Fibroblast of lung (primary cell): ENCODE measurements at places on chromosomes 7 and 10.

DNA sequence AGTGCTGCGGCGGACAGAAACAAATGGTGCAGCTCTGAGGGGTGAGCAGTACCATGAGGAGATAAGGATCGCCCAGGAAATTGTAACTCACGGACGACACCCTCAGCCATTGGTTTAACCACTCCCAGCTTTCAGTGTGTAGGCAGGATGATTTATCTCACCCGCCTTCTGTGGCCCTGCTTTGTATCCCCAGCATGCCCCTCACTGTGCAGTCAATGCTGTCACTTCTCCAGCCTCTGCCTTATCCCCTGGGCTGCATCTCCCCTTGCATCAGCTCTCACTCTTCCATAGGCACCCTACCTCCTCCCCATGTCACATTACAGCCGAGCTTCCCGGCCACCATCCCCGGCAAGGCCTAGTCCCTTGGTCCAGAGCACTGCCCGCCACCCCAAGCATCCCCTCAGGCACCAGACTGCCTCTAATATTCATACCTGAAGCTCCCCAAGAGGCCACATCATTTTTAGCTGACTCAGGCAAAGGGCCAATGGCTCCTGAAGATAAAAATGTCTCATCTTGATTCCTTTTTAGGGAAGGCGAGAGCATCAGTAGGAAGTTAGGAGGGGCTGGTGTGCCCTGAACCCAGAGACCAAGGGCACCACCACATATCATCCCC lies 77.1 kb downstream of the CARD11 start:
- DNase-seq: no peak

DNA sequence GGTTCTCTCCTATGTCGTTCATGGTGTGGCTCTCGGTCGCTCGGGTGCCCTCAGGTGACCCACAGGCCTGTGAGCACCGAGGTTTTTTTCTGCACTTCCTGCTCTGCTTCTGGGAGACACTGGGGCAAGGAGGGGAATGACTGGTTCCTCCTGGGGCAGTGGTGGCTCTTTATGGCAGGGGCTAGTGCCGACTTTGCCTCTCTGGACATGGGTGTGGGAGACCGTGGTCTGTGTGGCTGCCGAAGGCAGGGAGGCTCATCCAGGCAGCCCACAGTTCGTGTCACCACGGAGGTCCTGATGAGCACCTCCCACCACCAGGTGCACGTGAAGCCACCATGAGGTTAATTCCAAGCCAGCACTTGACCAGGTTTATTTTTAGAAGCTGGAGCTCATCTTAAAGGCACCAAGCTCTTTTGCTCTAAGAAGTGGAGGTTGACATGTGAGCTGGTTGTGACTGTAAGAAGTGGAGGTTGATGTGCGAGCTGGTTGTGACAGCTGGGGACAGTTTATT lies 24.7 kb upstream of the DPYSL4 start:
- DNase-seq: no peak

GRCh38 chr7:43891069-43891955 lies 15.1 kb downstream of the URGCP start:
- DNase-seq: no peak

GRCh38 chr7:73338321-73338720 lies 10.4 kb downstream of the FKBP6 start:
- peak; percentile 8 for DNase-seq

- DNase-seq: peak; percentile 66
Observed at GRCh38 chr10:103638948-103639347, 145.4 kb downstream of the NEURL1 start.

- no peak for DNase-seq
Observed at GRCh38 chr7:20183086-20183485, 34.1 kb downstream of the MACC1 start.

GRCh38 chr10:22677333-22677732 lies 37.0 kb downstream of the PIP4K2A start:
- DNase-seq: no peak

- DNase-seq: no peak
Observed at GRCh38 chr7:100835903-100836811, 8.8 kb upstream of the EPHB4 start.

GRCh38 chr7:140281960-140282359 lies 105.2 kb upstream of the KDM7A start:
- no peak for DNase-seq

DNA sequence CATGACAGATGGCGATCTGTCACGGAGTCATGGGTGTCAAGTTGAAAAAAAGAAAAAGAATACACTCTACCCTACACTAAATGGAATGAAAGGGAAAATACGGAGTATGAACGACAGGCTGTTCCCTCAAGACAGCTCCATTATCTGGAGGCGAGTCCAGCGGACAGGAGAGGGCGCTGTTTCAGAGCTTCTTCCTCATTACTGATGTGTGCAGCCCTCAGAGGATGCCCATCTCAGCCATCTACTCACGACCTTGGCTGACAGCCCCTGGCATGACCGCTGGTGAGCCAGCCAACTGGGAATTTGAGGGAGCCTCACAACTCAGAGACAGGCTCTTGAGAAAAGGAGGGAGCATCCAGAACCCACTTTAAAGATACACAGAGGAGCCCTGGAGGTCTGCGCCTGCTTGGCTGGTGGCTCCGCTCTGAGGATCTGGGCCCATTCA lies 49.6 kb upstream of the SMNDC1 start:
- peak; percentile 87 for DNase-seq

- no peak for DNase-seq
Observed at GRCh38 chr7:137755846-137756651, 90.7 kb downstream of the DGKI start.

GRCh38 chr10:97229322-97230015 lies 43.7 kb upstream of the SLIT1 start:
- peak; percentile 13 for DNase-seq

- peak; percentile 99 for DNase-seq
Observed at GRCh38 chr10:74589226-74589673, 237.2 kb upstream of the KAT6B start.

DNA sequence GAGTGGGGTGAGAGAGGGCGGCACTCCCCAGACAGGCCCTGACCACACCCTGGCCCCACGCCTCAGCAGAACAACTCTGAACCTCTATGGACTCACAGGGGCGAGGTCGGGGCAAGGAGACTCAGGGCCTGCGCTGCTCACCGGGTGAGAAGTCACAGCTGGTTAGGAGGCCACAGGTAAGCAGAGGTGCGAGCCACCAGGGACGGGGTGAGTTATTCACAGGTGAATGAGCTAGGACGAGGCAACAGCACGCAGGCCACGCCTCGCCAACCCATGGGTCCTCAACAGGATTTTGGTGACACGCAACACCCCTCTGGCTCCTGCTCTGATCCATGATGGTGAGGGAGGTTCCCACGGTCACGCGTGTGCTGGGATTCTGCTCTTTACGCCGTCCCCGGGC lies 202.5 kb downstream of the ADARB2 start:
- no peak for DNase-seq

DNA sequence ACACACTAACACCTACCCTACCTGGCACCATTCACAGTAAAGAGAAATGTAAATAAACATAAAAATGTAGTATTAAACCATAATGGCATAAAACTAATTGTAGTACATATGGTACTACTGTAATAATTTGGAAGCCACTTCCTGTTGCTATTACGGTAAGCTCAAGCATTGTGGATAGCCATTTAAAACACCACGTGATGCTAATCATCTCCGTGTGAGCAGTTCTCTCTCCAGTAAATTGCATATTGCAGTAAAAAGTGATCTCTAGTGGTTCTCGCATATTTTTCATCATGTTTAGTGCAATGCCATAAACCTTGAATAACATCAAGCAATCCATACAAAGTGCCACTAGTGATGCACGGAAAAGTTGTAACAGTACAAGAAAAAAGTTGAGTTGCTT lies 75.4 kb downstream of the CFTR start:
- no peak for DNase-seq

- DNase-seq: no peak
Observed at GRCh38 chr10:93612311-93612710, at the start of gene PDE6C. TSS of gene PDE6C (plus strand) at chr10:93612537. CDS start at chr10:93612726, 189 bp downstream.

- no peak for DNase-seq
Observed at GRCh38 chr7:123661765-123662164, 6.1 kb downstream of the LMOD2 start.

- peak; percentile 19 for DNase-seq
Observed at GRCh38 chr10:101495324-101495925, 92.6 kb downstream of the POLL start.

DNA sequence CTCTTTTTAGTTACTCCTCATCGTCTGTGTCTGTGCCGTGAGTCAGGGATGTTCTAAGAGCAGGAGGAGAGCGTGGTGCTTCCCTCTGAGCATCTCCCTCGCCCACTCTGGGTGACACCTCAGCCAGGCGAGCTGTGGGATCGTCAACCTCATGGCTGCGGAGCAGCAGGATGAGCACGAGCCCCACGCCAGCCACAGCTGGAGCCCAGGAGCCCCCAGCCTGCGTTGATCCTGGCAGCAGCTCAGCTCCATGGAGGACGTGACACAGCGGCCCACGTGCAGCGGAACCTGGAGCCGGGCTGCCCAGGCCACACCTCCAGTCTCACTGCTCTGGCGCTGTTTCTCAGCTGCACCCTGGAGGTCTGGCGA lies 512.0 kb downstream of the PTPRN2 start:
- no peak for DNase-seq

DNA sequence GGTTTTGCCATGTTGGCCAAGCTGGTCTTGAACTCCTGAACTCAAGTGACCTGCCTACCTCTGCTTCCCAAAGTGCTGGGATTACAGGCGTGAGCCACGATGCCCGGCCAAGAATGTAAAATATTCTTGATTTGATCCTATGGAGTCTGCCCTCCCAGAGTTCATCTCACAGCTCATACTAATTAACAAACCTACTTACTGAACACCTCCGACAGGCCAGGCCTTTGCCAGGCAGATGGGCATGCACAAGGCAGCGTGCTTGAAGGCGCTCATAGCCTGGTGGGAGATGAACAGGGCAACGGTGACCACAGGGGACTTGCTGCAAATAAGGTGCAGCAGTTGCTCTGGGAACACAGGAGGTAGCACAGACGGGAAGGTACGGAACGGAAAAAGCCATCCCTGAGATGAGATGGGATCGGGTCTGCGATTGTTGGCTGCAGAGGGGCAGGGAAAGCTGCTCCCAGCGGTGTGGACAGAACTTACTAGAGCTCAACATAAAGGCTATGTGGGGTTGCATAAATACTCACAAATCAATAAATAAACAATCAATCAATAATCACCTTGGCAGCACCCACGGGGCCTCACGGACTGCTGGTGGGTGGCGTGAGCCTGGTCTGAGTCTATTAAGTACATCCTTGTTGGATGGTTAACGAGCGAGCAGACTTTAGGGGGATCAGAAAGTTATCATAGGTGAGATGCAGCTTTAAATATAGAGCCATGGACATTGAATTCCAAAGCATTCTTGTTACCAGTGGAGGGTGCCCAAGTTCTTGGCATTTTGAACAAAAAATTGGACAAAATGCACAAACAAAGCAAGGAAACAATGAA lies 4.7 kb downstream of the ACBD7 start:
- no peak for DNase-seq

GRCh38 chr10:33215635-33216034 lies 118.8 kb downstream of the NRP1 start:
- DNase-seq: peak; percentile 88

GRCh38 chr10:48685731-48686130 lies 1.1 kb downstream of the WDFY4 start:
- DNase-seq: no peak

- DNase-seq: no peak
Observed at GRCh38 chr7:636396-636795, 90.1 kb upstream of the DNAAF5 start.

DNA sequence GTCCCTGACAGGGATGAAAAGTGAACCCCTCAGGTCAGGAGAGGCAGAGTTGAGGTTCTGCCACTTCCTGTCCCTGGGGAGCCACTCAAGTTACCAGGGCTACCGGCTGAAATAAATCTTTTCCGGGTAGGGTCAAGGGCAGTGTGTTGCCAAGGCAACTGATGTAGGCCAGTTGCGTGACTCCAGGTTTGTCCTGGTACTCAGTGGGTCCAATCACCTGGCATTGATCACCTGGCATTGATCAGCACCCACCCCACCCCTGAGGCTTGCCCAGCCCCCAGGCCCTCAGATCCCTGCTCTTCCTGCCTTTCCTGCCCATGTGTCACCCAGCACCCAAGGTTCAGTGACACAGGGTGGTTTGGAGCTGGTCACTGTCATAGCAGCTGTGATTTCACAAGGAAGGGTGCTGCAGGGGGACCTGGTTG lies 5.9 kb downstream of the SAP25 start:
- no peak for DNase-seq

DNA sequence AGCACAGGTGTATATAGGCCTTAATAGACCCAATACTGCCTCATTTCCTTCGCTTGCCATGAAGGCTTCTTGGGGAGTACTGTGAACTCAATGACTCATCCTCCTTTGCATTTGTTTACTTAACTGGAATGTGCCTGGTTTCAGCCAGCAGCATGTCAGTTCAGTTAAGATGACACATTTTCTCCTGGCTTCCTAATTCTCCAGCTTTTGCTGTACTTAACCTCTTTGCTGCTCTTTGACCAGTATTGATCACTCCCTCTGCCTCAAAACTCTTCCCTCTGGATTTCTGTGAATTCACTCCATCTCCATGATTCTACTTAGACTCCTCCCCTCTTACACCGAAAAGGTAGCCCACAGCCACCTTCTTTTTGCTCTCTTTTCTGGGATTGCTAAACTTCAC lies 135.7 kb downstream of the MAGI2 start:
- DNase-seq: peak; percentile 92

DNA sequence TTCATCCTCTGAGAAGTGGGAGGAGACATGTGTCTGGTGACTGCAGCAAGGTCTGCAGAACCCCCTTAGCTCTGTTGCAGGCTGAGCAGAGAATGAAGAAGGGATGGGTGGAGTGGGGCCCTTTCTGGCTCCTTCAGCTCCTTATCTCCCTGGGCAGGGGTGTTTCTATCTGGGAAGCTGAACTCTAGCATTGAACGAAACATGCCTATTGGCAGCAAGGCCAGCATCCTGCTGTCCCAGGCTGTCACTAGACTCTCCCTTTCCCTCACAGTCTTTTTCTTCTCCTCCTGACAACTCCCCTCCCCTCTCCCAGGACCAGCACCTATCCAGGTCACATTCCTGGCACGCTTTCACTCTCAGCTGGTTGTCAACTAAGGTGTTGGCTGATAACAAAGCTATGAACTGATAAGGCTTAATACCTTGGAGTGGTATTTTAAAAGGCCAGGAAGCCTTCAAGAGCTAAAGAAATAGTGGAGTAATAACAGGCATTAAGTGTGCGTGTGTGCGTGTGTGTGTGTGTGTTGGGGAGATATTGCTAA lies 128.8 kb upstream of the FZD8 start:
- no peak for DNase-seq

- DNase-seq: peak; percentile 72
Observed at GRCh38 chr7:81013083-81013817, 94.4 kb upstream of the SEMA3C start.

DNA sequence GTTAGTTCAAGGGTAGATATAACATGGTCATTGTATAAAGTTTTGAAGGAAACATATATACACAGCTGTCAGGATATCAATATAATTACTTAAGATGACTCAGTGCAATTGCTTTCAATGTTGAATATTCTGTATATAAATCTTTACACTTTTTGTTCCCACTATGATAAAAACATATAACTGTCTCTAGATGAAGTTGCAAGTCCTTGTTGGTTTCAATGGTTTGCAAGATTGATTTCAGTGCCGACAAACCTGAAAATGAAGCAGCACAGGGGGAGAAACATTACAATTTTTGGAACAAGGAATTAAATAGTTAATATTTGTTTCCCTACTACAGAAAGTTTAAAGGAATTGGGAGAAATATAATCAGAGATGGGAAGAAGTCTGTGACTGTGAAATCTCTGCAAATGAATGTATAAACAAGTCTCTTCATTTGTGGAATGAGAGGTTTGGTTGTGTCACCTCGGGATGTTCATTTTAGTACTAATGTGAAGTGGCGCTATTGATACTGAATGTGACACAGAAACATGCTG lies 54.1 kb downstream of the OR13A1 start:
- no peak for DNase-seq
